EH (cell line): ENCODE measurements at places on chromosomes 3 and 15.
A peak's percentile ranks its signal among the peaks of the same experiment; 100 is the strongest.

GRCh38 chr15:89161666-89162065 lies 59.7 kb downstream of the RLBP1 start:
- DNase-seq: no peak

DNA sequence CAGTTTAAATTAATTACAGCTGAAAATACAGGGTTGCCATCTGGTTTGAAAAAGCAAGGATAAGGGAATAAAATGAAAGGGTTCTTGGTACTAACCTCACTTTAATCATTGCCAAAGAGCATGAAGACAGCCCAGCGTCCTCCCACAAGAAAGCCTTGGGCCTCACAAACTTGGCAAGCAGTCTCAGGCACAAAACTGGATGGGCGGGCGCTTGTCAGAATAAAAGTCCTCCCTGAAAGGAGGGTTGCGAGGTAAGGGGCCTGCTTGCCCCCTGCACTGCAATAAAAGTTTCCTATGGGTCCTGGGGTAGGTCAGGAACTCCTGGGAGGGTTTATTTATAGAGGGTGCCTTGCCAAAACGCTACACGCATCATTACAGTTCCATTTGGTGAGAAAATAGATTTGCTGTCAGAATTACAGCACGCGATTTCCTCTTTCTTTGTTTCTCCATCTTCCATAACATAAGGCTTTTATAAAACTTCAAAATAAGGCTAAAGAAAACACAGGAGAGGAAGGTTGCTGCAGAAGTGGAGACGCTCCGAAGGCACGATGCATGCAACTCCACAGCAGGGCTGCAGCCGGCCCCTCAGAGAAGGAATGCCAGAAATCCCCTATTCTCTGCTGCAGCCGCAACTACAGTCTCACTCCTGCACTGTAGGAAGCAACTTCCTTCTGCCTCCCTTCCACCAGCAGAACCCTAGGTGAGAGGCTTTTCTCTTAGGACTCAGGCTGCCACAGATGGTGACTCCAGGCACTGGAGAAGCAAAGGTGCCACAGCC lies 61.3 kb downstream of the VGLL4 start:
- peak; percentile 91 for DNase-seq

DNA sequence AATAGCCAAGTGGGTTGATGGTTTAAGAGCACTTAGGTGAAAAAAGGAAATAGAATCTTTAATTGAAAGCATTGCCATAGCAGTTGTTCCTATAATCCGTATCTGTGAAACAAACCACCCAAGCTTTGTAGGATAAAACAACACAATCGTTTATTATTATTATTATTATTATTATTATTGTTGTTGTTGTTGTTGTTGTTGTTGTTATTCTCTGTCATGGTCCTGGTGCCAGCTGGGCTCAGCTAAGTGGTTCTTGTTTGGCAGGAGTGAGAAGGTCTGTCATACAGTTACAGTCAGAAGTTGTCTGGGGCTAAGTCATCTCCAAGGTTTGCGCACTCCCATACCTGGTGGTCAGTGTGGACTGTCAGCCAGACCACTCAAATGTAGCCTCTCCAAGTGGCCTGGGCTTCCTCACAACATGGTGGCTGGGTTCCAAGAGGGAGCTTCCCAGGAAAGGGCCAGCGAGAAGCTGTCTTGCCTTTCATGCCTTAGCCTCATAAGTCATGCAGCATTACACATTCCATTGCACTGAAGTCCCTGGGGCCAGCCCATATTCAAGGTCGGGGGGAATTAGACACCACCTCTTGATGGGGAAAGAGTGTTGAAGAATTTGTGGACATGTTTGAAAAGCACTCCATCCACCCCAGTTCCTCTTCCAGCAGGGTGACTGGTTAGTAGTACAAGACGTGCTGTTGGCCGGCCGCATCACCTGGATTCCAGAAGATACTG lies 54.3 kb upstream of the FGD5 start:
- DNase-seq: peak; percentile 15

GRCh38 chr15:22979238-22980188 lies 655 bp downstream of the CYFIP1 start:
- peak; percentile 63 for DNase-seq

DNA sequence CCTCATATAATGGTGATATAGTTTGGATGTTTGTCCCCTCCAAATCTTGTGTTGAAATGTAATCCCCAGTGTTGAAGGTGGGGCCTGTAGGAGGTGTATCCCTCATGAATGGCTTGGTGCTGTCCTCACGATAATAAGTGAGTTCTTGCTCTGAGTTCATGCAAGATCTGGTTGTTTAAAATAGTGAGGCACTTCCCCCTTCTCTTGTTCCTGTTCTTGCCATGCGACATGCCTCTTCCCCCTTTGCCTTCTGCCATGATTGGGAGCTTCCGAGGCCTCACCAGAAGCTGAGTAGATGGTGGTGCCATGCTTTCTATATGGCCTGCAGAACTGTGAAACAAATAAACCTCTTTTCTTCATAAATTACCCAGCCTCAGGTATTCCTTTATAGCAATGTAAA lies 39.2 kb downstream of the REC114 start:
- DNase-seq: no peak

DNA sequence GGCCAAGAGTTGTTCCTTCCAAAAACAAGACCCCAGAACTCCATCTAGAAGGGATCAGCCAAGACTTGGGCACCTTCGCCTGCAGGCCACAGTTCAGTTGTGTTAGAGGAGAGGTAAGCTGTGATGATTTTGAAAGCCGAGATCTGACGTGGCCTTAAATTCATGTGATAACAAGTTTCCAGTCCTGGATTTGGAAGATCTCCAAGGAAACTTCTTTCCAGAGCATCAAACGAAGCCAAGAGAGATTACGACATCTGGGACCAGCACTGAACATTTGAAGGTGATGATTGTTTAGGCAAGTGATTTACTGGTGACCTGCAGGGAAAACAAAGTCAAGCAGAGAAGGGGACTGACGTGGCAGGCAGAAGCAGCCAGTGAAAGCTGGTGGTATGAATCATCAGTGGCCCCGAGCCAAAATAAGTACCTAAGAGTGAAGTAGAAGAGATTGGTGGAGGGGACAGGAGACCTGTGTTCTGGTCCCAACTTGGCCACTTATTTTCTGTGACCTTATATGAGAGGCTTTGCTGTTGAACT lies 339.0 kb upstream of the PROK2 start:
- DNase-seq: peak; percentile 67

DNA sequence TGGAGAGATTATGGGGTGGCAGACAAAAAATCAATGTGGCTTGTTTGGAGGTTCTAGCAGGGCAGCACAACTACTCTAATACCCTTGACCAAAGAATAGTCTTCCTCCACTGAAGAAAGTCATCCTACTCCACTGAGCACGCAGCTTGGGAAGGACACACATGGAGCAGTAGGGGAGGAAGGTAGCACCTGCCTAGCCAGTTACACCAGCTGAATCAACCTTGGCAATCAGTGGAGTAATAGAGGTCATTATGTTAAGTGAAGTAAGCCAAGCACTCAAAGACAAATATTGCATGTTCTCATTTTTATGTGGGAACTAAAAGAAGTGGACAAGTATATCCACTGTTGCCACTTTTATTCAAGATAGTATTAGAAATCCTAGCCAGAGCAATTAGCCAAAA lies 555.8 kb upstream of the ALCAM start:
- DNase-seq: no peak

DNA sequence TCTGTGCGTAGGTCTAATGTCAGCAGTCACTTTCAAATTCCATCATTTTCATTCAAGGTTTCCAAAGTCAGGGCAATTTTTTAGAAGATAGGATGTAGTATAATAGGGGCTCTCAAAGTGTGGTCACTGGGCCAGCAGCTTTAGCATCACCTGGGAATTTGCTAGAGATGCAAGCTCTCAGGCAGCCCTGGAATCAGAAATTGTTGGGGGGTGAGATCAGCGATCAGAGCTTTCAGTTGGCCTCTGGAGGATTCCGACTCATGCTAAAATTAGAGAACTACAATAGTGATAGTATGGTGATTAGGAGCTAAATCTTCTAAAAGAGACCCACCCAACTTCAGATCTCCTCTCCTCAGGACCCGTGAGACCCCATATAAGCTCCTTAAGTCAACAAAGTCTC lies 2.4 kb upstream of the FRMD4B start:
- no peak for DNase-seq

- DNase-seq: no peak
These were observed 287.5 kb downstream of the ULK4 start for GRCh38 chr3:41674449-41674848.

DNA sequence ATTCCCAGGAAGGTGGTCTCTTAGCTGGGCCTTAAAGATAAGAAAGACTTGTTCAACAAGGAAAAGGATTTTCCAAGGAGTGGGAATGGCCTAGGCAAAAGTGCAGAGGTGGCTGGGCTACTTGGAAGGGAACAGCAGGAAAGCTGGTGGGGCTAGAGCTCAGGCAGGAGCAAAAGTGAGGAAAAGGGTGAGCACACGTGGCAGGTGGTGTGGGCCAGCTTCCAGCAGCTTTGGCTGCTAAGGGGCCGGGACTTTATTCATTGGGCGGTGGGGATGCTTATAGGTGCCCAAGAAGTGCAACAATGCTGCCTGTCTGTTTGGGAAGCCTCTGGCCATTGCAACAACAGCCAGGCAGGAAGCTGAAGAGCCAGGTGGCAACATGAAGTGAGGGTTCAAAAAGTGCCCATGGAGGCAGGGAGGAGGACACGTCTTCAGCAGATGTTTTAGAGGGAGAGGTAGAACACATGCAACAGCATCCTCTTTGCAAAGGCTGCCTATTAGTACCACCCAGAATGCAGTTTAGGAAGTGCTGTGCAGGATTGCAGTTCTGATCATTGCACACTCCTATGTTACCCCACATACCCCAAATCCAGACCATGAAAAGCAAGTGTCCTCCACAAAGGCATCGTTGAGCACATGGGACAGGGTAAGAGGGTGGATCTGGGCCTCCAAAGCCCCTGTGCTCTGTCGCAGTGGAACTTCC lies 13.8 kb downstream of the ALDH1A3 start:
- DNase-seq: no peak

GRCh38 chr3:120344349-120344748 lies 4.8 kb downstream of the LRRC58 start:
- DNase-seq: peak; percentile 18

- no peak for DNase-seq
These were observed 51.0 kb downstream of the CACNA1D start for GRCh38 chr3:53545310-53545995.

DNA sequence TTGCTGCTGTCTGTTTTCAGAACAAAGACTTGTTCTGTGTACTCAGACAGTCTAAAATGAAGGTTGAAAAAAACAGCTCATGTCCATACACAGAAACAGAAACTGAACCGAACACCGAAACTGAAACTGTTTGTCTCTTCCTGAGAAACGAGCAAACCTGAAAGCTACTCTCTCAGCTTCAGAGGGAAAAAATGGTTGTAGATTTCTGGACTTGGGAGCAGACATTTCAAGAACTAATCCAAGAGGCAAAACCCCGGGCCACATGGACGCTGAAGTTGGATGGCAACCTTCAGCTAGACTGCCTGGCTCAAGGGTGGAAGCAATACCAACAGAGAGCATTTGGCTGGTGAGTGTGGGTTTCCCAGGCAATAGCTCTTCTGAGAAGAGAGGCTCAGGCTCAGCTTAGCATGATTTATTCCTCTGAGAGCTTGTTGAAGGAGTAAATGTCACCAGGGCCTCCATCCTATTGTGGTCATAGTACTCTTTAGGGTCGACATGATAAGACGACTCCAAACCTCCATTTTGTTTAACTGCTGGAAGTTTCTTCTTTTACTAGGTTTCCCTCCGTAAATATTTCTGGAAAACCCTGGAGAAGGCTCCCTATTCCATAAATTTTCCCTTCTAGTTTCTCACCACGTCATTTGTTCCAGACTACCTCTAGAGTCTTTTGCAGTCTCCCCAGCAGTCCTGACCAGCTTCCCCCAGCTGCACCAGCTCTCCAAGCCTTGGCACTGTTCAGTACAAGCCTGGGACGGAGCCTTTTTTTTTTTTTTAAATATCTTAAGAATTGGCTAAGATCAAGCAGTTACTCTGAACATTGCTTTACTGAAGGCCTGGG lies at the start of gene RTP4:
RTP4 (plus strand) TSS at position 135 of the 838 bp plus-strand sequence; CDS start at position 192, 57 bp downstream.
- DNase-seq: peak; percentile 34

DNA sequence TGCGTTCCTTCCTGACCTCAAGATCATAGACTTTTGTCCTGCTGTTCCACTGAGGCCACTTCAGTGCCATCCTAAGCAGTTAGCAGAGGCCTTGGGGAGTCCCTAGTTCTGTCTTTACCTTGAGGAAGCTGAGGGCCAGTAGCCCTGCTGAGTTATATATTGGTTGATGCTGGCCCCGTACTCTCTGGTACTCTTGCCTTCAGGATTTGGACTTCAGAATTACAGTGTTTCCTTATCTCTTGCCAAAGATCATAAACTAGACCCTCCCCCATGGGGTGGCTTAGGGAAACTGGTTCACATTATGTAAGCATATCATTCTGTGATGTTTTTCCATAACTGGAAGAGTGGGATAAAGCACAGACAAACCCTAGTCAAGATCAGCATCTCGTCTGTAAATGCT lies 33.2 kb downstream of the KBTBD12 start:
- no peak for DNase-seq

GRCh38 chr3:59407425-59407824 lies 357.6 kb upstream of the CFAP20DC start:
- no peak for DNase-seq

GRCh38 chr3:140276703-140277102 lies 341.7 kb downstream of the CLSTN2 start:
- DNase-seq: peak; percentile 24

DNA sequence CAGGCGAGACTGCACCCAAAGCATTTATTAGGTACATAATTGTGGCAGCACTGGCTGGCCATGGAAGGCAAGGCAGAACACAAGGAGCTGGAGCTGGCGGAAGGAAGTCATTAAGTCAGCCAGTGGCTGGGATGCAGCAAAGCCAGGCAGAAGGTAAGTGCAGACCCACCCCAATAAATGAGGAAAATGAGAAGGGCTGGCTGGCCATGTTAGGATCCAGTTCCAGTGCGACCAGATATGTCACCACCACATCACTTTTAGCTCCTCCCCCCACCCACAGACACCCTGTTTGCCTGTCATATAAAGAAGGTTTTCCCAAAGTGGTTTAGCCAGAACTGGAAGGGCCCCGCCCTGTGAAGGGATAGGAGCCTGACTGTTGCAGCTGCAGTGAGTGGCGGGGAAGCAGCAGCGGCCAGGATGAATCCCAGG lies at the start of gene FURIN:
FURIN (plus strand) TSS at position 328 of the 429 bp plus-strand sequence. CDS start 7,153 bp downstream, outside the sequence.
- peak; percentile 17 for DNase-seq

DNA sequence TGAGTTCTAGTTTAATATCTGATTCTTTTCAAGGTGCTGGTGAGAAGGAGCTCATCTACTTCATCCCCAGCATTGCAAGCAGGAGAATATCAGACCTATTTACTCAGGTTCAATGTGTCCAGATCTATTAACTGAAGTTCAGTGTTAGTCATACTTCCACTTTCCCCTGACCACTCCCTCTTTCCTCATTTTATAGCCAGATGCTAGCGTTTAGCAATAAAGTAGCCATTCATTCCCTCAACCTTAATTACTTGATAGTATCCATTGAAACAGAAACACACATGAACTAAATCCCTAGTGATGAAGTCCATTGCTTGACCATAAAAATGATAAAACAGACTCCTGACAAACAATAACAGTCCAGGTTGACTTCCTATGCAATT lies 60.0 kb downstream of the RPL22L1 start:
- peak; percentile 69 for DNase-seq

- DNase-seq: no peak
These were observed 141.7 kb downstream of the TIGIT start for GRCh38 chr3:114435386-114436115.
